Activated CD4-positive, alpha-beta memory T cell treated with anti-CD3 and anti-CD28 coated beads for 36 hours (primary cell): ENCODE measurements at places on chromosomes 12 and 14. TPM values are rescaled to one million over a fixed set of nuclear protein-coding genes. Genes with fewer than 3 reads are reported as not detected.

DNA sequence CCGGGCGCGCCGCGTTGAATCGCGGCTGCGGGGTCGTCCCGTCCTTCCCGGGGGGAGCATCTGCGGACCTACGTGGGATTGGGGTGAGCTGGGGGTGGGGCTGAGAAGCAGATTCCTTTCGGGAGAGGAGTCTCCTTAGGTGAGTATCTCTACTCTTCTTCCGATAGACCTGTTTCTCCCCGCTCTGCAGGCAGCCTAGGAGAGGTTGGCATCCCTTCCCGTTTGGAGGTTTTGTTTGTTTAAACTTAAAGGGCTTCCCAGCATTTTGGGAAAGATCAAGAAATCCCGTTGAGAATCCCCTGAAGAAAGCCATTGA is 411 bp downstream of the TTLL5 start:
- DNase-seq = no peak

DNA sequence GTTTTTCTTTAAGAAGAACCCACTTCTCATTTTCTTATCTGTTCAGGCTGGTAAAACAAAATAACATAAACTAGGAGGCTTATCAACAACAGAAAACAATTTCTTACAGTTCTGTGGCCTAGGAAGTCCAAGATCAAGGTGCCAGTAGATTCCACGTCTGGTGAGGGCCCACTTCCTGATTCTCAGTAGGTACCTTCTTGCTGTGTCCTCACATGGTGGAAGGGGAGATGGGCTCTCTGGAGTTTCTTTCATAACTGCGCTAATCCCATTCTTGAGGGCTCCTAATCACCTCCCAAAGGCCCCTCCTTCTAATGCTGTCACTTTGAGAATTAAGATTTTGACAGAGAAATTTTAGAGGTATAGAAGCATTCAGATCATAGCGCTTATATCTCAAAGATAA is 33.4 kb downstream of the TXNRD1 start:
- DNase-seq = no peak

The KRT72 gene
- 0.17 TPM for total RNA-seq

The MYH6 gene
- 0.05 TPM for total RNA-seq

- DNase-seq = no peak
Measured at GRCh38 chr12:105451798-105452197, 121.3 kb downstream of the C12orf75 start.

The SLC11A2 gene
- total RNA-seq = 41.4 TPM

DNA sequence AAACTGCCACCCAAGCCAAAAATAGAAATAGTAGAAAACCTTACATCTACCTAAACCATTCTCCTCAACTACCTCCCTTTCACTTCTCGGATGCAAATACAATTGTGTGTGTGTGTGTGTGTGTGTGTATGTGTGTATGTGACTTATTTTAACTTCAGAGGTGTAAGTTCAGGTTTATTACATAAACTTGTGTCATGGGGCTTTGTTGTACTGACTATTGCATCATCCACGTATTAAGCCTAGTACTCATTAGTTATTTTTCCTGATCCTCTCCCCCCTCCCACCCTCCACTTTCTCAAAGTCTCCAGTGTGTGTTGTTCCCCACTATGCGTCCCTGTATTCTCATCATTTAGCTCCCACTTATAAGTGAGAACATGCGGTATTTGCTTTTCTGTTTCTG is 592.5 kb upstream of the ATP2B1 start:
- no peak for DNase-seq

GRCh38 chr14:100761481-100761880 is 34.8 kb downstream of the DLK1 start:
- no peak for DNase-seq

The MYBPC1 gene
- total RNA-seq = not detected

- DNase-seq = no peak
Measured at GRCh38 chr14:98957211-98958047, 314.6 kb downstream of the BCL11B start.

The GAPDH gene
- 5,836 TPM for total RNA-seq

GRCh38 chr14:94367347-94368242 is 20.8 kb downstream of the SERPINA1 start:
- DNase-seq = no peak

DNA sequence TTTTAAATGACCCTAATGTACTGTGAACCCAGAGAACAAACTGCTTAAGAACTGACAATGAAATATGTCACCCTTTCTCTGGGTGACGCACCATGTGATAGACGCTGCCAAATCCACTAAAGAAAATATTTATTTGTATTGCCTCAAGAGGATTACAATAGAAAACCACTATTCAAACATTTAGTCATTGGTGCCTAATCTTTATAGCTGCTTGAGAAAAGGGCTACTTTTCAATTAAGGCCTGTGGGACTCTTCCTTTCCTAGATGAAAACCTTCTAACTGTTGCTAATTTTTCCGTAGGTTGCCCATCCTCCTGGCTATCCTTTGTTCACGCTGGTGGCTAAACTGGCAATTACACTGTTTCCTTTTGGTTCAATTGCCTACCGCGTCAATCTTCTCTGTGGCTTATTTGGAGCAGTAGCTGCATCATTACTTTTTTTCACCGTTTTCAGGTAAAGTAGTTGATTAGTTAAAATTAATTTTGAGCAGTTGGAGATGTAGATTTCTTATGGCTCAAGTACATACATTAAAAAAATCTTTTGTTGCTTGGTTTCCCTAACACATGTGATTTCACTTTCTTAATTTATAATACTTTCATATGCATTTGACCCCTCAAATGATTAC is 6.0 kb downstream of the TMEM260 start:
- DNase-seq = no peak

DNA sequence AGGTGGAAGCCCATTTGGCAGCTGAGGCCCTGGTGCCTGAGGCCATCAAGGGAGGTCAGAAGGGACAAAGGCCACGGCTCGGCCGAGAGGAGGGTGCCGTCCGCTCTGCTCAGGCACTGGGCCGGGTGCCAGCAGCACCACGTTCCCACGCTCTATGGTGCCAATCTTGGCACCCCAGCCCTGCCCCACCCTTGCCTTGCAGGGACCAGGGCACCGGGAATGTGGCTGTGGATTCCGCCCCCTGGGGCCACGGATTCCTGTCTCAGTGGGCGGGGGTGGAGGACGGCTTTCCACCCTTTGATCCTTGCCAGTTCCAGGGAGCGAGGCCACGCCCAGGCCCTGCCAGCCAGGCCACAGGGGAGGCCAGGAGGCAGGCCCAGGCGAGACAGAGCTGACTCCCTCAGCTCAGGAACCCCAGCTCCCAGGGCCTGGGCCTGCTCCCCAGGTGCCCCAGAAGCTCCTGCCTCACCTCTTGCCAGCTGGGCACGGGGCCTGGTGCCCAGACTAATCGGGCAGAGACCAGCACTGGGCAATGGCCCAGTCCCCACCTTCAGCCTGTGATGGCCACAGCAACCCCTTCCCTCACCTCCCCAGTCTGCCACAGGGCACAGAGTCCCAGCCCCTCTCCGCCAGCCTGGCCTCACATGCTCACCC is 26.4 kb upstream of the GPR132 start:
- DNase-seq = no peak

GRCh38 chr14:61080591-61081010 is 99.6 kb downstream of the SLC38A6 start:
- DNase-seq = no peak

The SELPLG gene
- total RNA-seq = 60.1 TPM

DNA sequence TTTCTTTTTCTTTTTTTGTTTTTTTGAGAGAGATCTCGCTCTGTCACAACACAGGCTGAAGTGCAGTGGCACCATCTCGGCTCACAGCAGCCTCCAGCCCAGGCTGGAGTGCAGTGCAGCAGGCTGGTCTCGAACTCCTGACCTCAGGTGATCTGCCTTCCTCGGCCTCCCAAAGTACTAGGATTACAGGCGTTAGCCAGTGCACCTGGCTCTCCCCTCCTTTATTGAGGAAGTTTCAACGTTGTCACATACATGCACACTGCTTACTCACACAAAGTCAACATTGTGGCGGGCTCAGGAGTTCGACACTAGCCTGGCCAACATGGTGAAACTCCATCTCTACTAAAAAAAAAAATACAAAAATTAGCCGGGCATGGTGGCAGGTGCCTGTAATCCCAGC is 32.0 kb downstream of the EAPP start:
- DNase-seq = no peak

GRCh38 chr14:93952829-93953228 is 23.5 kb downstream of the ASB2 start:
- no peak for DNase-seq

- DNase-seq = no peak
Measured at GRCh38 chr12:75812271-75813018, 219.1 kb downstream of the PHLDA1 start.

DNA sequence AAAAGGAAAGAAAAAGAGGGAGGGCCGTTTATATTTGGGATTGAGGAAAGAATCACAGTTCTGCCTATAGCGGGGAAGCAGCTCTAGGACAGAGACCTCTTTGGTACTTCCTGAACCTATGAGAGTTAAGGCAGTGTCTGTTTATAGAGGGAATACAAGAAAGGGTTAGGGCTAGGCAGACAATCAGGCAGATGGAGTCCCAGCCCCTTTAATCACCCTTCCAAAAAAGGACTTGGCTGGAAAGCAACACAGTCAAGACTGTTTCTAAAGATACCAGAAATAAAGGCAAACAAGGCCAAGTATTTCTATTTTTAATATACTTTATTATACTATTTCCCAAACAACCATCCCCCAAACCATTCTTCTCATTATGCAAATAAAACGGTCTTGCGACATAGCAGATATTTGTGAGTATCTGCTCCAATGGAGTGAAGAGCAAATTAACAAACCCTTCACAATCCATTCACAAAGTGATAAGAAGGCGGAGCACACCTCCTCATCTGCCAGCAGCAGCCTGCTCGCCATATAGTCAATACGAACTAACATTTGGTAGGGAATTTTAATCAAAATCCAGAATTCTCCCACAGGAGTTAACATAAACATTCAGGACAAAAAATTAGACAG is 697 bp upstream of the GRIP1 start:
- no peak for DNase-seq

- no peak for DNase-seq
Measured at GRCh38 chr12:4152145-4152795, 121.3 kb upstream of the CCND2 start.

- DNase-seq = peak; percentile 40
Measured at GRCh38 chr12:6452245-6452943, 552 bp downstream of the TAPBPL start.

- no peak for DNase-seq
Measured at GRCh38 chr14:92297818-92298595, 25.0 kb upstream of the SLC24A4 start.

The BCL7A gene
- 4.0 TPM for total RNA-seq

The EFCAB11 gene
- total RNA-seq = 10.6 TPM

- DNase-seq = no peak
Measured at GRCh38 chr12:122368361-122369073, 54.0 kb downstream of the CLIP1 start.

The SLC10A1 gene
- total RNA-seq = not detected

DNA sequence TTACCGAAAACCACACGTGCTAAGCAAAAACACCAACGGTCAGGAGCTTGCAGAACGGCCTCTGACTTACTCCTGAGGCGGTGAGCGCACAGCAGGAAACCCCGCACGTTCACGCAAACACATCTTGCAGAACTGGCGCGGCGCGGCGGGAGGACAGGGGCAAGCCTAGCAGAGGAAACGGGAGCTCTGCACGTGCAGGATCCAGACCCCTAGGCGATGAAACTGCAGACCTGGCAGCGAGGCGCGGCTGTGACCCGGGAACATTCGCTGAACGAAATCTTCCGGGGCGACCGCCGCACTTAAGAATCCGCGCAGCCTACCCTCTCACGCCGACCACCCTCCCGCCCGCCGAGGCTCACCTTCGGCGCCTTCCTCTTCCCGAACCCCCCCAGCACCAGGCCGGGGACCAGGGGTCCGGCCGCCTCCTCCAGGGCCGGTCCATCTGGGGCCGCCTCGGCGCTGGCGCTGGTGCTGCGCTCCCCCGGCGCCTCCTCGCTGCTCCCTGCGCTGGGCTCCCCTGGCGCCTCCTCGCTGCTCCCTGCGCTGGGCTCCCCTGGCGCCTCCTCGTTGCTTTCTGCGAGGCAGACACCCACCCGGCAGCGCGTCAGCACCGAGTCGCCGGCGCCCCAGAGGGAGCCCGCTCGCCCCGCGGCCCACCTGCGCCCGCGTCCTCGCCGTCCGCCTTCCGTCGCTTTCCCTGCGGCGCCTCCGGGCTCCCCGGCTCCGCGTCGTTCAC is 615 bp downstream of the DDX51 start:
- peak; percentile 42 for DNase-seq

The KRT78 gene
- not detected for total RNA-seq

DNA sequence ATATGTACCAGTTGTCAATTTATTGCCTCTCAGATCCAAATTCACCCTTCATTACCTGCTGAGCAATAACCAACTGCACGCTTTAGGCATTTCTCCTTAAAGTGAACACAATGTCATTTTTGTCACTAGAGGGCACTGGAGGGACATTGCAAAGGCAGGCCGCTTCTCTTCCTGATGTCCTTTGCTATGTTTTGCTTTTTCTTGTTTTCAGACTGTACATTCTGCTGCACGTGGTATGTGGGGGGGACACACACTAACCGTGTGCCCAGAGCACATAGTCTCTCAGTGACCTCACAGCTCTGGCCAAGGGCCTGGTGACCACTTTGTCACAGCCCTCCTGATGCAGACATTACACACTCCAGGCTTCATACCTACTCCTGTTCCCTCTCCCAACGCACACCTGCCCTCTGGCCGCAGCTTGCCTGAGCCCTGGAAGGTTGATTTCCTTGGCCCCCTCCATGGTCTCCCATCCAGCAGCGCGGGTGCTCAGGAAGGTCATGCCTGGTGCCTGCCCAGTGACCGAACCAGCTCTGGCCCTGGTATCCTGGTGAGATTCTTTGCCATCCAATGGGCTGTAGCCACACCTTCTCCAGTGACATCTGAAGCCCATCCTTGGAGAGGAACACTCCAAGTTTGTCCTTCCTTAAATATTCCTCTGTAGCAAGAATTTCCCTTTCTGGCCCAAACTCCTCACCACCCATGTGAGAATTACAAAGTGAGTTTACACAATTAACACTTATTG is 39.9 kb downstream of the MYO1H start:
- no peak for DNase-seq

DNA sequence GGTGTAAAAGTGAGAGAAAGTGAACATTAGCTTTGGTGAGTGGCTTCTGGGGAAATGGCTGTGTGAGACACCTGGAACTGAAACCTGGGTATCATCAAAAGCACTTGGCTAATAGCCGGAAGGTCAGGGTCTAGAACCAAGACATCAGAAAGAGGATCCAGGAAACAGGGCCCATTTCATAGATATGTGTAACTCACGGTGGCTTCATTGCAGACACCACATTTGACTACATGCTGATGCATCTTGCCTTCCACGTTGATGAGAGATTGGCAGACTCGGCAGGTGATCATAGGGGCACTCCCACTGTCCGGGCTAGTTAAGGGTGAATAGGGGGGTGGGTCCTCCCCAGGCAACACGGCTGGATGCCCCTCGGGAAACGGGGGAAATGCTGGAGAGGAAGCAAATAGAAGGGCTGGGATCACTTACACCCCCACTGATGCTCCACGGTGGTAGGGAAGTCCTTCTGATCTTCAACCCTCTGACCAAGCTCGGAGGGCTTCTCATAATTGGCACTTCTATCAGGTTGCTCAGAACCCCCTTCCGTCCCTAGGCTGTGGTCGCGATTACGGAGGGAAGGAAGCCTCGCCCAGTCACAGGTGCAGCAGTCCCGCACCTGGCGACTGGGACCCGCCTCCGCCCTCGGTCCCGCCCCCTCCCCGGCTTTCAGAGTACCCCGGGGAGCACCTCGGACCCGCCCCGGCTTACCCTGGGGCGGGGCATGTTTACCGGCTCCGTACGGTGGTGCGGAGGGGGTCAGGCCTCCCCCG is 593 bp downstream of the PIP4P1 start:
- DNase-seq = peak; percentile 67
